Placental epithelial cell (primary cell): ENCODE measurements at places on chromosomes 16 and 17. TPM values are rescaled to one million over a fixed set of nuclear protein-coding genes. Genes with fewer than 3 reads are reported as not detected.

The HLF gene
- 0.39 TPM in 1 of 2 replicates, not detected in the other for total RNA-seq

The TBC1D3I gene
- total RNA-seq: under 0.01 TPM in 1 of 2 replicates, not detected in the other

The FBXL20 gene
- total RNA-seq: 9.8 and 15.2 TPM in 2 replicates

The RNF43 gene
- 0.22 and 2.0 TPM in 2 replicates for total RNA-seq

The TPPP3 gene
- total RNA-seq: under 0.01 and 0.87 TPM in 2 replicates

The LRRC46 gene
- total RNA-seq: not detected in 2 replicates

The SLC22A31 gene
- total RNA-seq: not detected in 2 replicates

The DPEP2 gene
- not detected in 2 replicates for total RNA-seq

The KRT25 gene
- not detected in 2 replicates for total RNA-seq

The PPP1R9B gene
- total RNA-seq: 38.3 and 56.1 TPM in 2 replicates

The TMEM114 gene
- not detected in 2 replicates for total RNA-seq

The CACNG3 gene
- total RNA-seq: not detected in 2 replicates

The ZNF747 gene
- 21.5 and 25.1 TPM in 2 replicates for total RNA-seq

The CRHR1 gene
- not detected in 2 replicates for total RNA-seq

The KLHL10 gene
- 0.79 TPM in 1 of 2 replicates, not detected in the other for total RNA-seq

The SPATA22 gene
- total RNA-seq: not detected in 2 replicates

The MC1R gene
- 9.3 and 12.2 TPM in 2 replicates for total RNA-seq

The MEOX1 gene
- 0.65 TPM in 1 of 2 replicates, not detected in the other for total RNA-seq

The CACNA1H gene
- under 0.01 and 0.11 TPM in 2 replicates for total RNA-seq

The TAT gene
- total RNA-seq: not detected in 2 replicates

The GPR179 gene
- total RNA-seq: under 0.01 TPM in 1 of 2 replicates, not detected in the other

The CSF3 gene
- not detected in 2 replicates for total RNA-seq

The CES3 gene
- 0.11 and 0.39 TPM in 2 replicates for total RNA-seq

The ABCC12 gene
- total RNA-seq: not detected in 2 replicates

The TIMP2 gene
- 64.5 and 73.0 TPM in 2 replicates for total RNA-seq

The CAMKK1 gene
- total RNA-seq: 2.4 and 5.6 TPM in 2 replicates

The TBC1D3E gene
- not detected in 2 replicates for total RNA-seq

The WSCD1 gene
- not detected in 2 replicates for total RNA-seq
